NCI-H524 treated with DMSO at 0.1 percent for 48 hours (cell line): ENCODE measurements at places on chromosomes 5 and 9.
A peak's percentile ranks its signal among the peaks of the same experiment; 100 is the strongest.

- DNase-seq: no peak
Measured at GRCh38 chr5:148268566-148268965, at the start of gene SPINK13. SPINK13 (plus strand) TSS chr5:148268794; CDS start chr5:148270073, 1,279 bp downstream.

DNA sequence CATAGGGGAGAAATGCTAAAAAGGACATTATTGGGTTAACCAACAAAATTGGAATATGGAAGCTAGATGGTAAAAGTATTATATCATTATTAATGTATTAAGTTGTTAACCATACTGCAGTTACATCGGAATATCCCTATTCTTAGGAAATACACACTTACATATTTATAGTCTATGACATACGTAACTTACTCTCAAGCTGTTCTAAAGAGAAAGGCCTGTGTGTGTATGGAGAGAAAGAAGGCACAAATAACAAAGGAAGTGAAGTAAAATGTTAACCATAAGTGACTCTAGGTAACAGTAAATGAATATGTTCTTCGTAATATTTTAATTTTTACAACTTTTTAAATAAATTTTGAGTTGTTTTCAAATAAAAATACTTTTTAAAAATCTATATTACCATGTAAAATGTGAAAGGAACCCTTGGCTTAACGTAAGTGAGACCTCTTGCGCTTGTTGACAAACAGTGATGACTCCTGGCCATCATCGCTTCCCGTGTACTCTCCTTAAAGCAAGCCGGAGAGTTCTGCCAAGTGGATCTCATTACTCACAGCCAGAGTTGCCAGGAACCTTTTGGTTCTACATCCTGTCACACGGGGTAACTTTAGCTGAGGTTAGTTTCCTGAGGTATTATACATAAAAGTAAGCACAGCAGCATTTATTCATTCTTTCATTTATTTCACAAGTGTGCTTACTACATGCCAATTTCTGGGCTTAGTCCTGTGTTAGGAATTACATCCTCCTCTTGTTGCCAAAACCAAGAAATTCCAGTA, 165.4 kb downstream of the EPB41L4A start:
- no peak for DNase-seq

DNA sequence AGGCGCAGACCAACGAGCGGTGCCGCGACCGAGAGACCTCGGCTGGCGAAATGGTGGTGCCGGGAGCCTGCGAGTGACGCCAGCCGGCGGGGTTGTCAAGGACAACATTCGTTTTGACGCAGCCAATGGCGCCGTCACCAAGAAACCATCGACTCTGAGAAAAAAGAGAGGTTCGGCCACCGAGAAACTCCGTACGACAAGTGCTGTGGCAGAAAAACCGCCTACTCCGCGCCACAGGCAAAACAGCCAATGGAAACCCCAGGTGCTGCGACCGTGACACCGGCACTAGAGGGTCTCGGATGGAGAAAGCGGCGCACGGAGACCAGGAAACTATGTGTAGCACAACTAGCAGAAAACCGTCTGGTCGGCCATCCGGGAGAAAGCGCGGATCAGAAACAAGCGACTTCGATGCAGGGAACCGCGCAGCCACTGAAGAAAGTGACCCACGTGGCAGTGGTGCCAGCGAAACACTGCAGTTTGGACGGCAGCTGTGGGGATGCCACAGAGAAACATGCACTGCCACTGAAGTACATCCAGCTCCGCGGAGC, 88.8 kb downstream of the ANXA2R start:
- no peak for DNase-seq

- DNase-seq: no peak
Measured at GRCh38 chr5:133841831-133842750, 126.3 kb downstream of the C5orf15 start.

DNA sequence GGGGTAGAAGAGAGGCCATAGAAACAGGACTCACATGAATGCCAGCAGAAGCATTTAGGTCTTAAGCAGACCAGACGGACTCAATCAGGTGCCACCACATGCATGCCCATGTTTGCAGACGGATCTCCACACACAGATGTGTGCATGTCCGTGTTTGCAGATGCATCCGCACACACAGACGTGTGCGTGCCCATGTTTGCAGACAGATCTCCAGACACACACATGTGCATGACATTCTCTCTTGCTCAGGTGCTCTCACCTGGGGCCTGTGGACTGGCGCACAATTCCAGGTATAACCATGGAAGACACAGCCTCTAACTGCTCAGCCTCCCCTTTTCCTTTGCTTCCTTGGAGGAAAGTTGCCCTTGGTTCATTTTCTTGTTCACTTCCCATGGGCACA, 148.3 kb downstream of the CACNA1B start:
- DNase-seq: no peak

- no peak for DNase-seq
Measured at GRCh38 chr5:127863161-127863560, 160.0 kb downstream of the CCDC192 start.

DNA sequence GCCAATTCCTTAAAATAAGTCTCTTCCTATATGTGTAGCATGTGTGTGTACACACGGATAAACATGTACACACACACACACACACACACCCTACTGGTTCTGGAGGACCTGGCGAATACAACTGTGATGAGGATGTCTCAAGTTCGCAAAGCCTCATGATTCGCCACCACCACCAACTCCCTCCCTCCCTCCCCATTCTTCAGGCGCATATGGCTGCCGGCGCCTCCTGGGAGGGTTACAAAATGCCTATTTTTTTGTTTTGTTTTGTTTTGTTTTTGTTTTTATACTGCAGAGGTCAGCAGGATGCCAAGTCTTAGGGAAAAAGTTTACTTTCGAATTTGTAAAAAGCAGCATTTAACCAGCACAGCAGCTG, 88.0 kb downstream of the DAP start:
- no peak for DNase-seq

- DNase-seq: no peak
Measured at GRCh38 chr9:2354216-2354615, 267.4 kb upstream of the VLDLR start.

DNA sequence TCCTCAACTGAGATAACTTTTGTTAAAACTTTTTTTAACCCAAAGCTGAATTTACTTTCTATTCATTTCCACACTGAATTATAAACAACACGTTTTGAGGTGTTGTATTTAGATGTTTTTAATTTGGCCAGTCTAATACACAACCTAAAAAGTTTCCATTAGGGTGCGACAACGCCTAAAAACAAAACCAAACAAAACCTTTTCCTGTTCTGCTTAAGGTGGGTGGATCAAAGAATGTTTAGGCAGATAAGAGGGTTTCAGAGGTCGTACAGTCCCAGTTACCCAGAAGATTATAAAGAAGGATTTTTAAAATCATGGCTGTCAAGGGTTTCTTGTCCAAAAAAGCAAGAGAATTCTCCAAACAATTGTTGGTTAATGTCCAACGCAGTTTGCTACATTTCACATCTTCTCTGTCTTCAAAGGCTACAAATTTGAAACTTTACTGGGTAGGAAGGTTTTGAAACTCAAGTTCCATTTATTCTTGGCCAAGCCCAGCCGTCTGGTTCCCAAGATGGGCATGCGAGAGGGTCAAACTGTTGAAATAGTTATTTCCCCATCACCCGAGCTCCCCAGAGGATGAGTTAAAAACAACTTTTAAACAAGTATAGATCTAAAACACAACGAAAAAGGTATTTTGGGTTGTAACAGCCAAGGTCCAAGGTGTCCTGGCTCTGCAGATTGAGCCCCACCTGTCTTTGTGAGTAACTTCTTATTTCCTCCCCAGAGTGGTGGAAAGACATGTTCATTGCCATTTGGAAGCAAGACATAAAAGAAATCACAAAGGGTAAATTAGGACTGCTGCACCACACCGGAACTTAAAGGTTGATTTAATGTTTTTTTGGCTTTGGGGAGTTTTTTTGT, 122.8 kb upstream of the MAP3K1 start:
- no peak for DNase-seq

DNA sequence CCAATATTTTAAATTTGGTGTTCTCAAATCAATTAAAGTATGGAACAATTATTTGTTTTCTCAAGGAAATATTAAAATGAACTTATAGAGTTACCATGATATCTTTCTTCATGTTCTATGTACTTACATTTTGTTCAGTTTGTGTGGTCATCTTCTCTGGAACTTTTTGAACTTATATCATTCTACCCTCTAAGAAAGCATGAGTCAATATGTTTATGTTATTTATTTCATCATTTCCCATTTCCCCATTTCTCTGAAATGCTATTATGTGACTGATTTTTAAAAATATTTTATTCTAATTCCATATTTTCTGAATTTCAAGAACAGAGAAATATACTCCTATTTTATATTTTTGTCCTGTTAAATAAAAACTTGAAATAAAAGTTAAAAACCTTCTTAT, 123.5 kb upstream of the ACOT12 start:
- DNase-seq: peak; percentile 9

- DNase-seq: no peak
Measured at GRCh38 chr5:96909435-96909834, 26.4 kb upstream of the LNPEP start.

DNA sequence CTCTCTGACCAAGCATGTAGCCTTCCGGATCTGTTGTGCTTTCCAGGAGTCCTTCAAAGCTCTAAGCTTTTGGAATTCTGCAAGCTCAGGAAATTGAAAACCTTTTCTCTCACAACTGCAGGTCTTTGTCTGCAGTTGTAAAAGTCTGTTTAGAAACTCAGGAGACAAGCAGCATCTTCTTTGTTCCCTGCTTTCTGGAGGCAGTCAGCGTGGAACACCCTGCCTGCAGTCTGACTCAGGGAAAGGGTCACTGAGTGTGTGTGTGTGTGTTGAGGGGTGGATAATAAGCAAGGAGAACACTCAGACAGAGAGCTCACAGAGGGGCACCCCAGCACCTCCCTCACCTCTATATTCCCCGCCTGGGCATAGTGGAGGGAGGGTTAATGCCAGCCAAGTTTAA, 29.1 kb downstream of the KCNIP1 start:
- DNase-seq: no peak

GRCh38 chr9:38196714-38197113, 127.7 kb upstream of the SHB start:
- no peak for DNase-seq

- DNase-seq: no peak
Measured at GRCh38 chr5:139880416-139881142, 85.0 kb downstream of the PSD2 start.

DNA sequence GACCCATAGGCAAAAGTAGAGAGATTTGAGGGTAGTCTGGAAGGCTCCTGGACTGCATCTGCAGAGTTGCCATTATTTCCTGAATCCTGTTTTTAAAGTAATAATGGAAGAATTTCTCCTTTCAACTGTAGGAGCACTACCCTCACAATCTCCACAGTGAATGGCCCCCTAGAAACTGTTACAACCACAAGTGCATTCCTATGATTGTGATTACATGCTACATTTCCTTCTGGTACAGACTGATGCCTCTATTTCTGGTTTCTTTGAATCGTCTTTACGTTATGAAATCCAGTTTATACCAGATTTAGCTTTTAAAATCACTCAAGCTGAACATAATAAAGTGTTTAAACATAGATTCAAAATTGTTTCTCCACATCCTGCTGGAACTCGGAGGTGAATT, 49.4 kb downstream of the FRMPD1 start:
- no peak for DNase-seq

- no peak for DNase-seq
Measured at GRCh38 chr5:76952795-76953536, at the start of gene CRHBP. CRHBP (plus strand) TSS chr5:76953045; CDS start chr5:76953135, 90 bp downstream.

DNA sequence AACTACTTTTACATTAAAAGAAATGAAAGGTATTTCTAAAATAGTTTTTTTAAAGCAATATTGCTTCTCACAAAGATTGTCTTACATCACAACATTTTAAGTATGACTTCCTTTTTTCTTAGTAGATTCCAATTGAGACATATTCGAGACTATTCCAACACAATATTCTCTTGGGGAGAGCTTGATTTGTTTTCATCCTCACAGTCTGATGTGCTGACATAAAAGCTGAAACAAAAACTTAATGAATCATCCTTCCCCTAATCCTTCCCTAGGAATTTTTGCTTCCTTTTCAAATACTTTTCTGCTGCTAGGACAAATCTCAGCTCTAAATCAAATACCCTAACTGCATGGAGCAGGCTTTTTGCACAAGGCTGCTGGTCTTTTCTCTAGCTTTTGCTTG, 245.8 kb upstream of the MAP3K1 start:
- no peak for DNase-seq

- DNase-seq: no peak
Measured at GRCh38 chr5:6732634-6733410, 19.6 kb downstream of the TENT4A start.

- no peak for DNase-seq
Measured at GRCh38 chr5:81631124-81631523, 119.8 kb downstream of the SSBP2 start.

DNA sequence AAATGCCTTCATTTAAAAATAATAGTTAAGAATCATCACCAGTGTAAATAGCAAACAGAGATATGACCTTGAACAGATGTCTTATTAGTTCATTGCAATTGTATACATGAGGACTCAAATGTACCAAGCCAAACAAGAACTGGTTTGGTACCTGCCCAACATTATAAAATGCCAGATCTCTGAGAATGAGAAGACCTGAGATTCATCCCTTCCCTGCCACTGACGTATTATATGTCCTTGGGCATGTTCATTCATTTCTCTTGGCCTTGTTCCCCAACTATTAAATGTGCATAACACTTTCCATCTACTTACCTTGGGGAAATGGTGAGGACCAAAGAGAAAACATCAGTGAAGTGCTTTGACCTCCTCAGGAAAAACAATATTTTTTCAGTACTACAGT, 33.6 kb upstream of the ERBIN start:
- DNase-seq: no peak

DNA sequence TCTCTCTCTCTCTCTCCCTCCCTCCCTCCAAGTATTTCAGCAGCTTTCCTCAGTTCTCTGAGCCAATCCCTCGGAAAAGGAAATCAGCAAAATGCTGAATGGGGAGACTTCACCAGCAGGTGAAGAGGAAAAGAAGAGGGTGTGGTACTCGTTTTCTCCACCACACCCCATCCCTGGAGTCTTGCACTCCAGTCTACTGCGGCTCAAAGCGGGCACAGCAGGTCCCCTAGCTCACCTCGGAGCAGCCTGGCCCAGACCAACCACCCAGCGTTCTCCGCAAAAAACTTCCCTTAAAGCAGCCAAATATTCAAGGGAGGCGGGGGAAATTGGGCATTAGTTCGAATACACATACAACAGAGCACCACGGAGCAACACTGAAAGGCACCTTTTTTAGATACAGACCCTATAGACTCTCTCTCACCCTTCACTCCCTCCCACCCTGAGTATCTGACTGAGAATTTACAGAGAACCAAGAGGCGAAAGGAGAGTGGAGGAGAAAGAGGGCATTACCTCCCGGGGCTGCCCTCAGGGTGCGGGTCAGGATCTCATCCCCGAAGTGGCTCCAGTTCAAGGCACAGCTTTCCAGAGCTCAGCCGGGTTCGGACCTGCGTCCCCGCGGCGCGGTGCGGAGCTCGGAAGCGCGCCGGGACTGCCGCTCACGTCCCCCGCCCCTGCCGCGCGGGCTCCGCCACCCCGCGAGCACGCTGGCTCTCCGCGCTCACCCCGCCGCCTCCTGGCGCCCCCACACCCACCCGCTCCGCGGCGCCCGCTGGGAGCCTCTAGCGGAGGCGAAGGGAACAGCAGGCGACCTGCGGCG, 1638.5 kb upstream of the C9orf72 start:
- peak; percentile 29 for DNase-seq

- DNase-seq: no peak
Measured at GRCh38 chr5:52893105-52893504, 96.0 kb upstream of the ITGA2 start.

- DNase-seq: no peak
Measured at GRCh38 chr9:37497320-37497719, 11.6 kb downstream of the POLR1E start.
